Nucleus accumbens (tissue), 56 donors: ENCODE measurements at places on chromosomes 7 and 10.
A peak's percentile ranks its signal among the peaks of the same experiment; 100 is the strongest.

DNA sequence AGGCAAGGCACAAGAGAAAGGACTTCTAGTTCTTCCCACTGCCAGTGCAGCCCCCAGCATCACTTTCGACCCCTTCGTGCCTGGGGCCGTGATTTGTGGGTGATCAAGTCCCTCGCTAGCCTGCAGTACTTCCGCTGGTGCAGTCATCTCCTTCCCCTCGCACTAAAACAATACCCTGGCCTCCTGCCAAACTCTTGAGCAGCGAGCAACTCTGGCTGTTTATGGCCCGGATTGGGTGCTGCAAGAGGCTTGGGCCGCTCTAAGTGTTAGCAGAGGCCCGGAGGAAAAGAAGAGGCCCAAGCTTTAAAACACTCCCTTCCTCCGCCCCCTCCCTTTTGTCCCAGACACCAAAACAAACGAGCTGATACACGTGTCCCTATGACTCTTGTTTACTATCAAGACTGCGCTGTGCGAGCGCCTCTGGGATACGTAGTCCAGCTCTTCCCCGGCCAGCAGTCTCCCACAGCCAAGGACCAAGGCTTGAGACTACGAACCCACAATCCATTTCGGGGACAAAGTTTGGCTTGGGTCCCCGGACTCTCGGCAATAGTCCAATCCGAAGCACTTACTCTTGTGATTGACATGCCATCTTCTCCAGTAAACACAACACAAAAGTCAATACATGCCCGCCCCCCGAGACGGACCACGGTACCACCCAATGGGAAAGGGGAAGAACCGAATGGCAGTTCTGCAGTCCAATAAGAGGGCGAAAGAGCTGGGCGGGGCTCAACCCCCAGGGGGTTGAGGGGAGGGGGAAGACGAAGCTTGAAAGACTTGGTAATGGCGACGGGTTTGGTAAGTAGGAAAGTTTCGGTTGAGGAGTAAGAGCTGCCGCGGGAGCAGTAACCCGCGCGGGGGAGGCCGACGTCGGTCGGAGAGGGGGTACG is at the start of gene HBP1:
TSS of gene HBP1 (plus strand) at position 771 of the 887 bp plus-strand sequence. CDS start 10,891 bp downstream, outside the sequence.
- DNase-seq = peak; percentile 100

- DNase-seq = no peak
These were observed 145.6 kb upstream of the ZNF32 start for GRCh38 chr10:43794181-43794815.

GRCh38 chr7:7539711-7540110 is 4.0 kb upstream of the COL28A1 start:
- no peak for DNase-seq

- no peak for DNase-seq
These were observed 75.7 kb downstream of the IMMP2L start for GRCh38 chr7:111486472-111487142.

DNA sequence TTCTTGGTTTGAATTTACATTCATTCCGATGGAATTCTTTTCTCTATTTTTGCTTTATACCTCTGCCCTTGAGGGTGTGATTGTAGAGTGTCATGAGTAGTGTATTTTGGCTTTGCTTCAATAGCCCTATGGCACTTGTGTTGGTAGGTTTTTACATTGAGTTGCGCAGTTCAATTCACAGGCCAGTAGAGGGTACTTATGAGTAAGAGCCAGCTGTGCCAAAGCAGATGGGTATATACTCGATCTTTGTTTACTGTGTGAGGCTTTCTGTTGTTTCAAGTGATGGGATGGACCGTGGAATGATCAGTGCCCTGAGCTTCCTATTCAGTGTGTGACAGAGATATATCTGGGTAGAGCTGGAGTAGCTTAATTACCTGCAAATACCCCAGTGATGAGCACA is 4.3 kb upstream of the AKR1C3 start:
- no peak for DNase-seq
